Osteocyte (in vitro differentiated cells): ENCODE measurements at places on chromosomes 1 and 21. TPM values are rescaled to one million over a fixed set of nuclear protein-coding genes. Genes with fewer than 3 reads are reported as not detected.

- no peak for DNase-seq
Observed at GRCh38 chr1:53413175-53414001, 45.8 kb upstream of the DMRTB1 start.

DNA sequence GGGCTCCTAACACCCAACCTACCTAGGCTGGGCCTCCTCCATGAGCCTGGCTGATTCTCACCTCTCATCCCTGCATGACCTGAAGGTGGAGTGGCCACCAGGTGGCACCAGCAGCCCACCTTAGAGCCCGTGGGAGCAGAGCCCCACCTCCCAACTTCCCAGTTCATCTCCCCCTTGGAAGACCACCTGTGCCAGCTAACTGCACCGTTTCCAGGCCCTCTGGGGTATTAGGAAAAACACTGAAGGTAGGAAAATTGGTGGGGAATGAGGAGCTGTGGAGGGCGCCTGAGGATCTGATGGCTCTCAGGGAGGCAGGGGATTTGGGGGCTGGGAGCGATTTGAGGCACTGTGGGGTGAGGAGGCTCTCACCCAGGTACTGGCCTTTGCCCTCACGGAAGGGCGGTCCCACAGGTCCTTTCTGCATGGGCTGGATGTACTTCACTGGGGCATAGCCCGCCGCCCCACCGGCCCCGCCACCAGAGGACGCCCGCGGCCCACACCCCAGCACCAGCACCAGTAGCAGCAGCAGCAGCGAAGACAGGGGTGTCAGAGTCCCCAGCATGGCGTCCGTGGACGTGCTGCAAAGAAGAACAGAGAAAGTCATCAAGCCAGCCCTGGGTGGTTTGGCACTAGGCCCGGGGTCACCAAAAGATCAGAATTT is 11.1 kb downstream of the ADPRS start:
- peak; percentile 92 for DNase-seq

DNA sequence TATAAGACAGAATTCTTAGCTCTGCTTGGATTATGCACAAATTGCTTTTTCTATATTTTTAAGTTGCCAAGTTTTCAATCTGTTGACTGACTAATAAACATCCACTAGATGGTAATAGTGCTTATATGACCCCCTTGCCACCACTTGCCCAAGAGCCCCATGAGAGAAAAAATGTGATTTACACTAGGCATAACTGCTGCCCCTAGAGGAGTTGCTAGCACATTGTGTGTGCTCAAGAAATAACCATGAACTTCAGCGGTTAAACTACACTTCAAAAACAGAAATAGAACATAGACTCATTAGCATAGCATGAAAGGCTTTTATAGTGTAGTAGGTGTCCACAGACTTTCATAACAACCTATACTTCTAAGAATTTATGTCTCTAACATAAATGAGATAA is 61.4 kb downstream of the BRINP3 start:
- no peak for DNase-seq

GRCh38 chr1:192809307-192810252 is 741 bp downstream of the RGS2 start:
- no peak for DNase-seq

DNA sequence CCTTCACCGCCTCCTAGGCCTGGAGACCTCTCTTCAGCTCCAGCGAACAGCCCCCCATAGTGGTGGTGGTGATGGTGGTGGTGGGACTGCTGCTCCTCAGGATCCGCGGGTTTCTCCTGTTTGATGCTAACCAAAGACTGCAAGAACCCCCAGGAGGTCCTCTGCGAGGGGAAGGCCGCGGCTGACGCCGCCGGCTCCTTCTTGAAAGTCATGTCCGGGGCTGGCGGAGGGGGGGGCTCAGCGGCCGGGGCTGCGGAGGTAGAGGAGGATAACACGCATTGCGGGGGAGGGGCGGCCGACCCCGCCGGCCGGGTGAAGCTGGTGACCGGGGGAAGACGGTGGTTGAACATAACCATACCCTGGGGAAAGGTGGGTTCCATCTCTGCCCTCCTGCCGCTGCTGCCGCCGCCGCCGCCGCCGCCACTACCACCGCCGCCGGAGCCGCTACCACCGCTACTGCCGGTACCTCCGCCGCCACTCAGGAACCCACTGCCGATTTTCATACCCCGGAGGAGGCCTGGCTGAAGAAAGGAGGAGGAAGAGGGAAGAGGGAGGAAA is 554 bp downstream of the ZNF281 start:
- no peak for DNase-seq

DNA sequence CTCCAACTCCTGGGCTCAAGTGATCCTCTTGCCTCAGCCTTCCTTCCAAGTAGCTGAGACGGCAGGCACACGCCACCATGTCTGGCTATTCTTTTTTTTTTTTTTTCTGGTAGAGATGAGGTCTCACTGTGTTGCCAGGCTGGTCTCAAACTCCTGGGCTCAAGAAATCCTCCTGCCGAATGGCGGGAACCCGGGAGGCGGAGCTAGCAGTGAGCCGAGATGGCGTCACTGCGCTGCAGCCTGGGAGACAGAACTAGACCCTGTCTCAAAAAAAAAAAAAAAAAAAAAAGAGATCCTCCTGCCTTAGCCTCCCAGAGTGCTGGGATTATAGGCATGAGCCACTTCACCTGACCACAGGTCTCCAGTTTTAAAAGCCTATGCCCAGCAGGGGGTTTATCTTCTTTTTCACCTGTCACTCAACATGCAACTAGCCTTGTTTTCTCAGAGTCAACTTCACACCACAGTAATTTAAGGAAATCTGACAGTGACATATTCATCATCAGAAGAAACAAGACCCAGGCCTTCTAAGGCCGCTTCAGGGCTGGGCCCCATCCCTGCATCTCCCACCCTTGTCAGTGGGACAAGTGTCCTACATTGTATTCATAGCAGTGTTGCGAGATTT is 38.3 kb upstream of the GALNT2 start:
- DNase-seq = peak; percentile 21

- DNase-seq = no peak
Observed at GRCh38 chr1:101235696-101236515, 913 bp upstream of the S1PR1 start.

DNA sequence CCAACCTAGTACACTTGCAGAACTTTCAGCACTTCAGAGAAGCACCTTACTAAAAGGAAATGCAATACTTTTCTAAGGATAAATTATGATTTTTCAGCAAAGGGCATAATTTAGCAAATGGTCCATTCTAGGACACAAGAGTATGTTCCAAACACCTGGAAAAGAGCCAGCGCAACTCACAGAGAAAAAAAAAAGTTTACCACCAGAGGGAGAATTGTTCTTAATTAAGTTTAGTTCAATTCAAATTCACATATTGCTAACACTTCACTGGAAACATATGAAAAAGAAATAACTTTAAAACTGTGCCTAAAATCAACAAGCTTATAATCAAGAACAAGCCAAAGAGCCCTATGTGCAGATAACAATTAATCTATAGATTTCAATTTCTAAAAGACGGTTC is 338.1 kb downstream of the SEC16B start:
- no peak for DNase-seq

DNA sequence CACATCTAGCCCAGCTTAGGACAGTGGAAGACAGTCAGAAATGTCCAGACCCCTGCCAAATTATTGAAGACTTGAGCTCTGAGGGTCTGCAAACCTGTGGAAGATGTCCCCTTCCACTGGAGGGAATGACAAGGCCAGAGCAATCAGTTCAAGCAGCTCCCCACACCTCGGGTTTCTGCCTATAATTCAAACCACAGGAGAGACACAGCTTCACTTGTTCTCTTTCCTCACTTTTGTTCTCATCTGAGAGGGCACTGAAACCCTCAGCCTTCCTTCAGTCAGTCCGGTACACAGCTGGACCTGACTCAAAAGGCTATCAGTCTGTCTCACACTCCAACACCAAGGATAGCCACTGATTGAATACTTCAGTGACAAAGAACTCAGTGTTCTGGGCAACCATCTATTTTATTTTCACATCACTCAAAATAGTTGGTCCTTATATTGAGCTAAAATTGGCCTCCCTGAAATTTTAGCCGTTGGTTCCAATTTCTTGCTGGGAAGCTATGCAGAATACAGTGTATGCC is 70.1 kb downstream of the TENT5C start:
- DNase-seq = peak; percentile 19

DNA sequence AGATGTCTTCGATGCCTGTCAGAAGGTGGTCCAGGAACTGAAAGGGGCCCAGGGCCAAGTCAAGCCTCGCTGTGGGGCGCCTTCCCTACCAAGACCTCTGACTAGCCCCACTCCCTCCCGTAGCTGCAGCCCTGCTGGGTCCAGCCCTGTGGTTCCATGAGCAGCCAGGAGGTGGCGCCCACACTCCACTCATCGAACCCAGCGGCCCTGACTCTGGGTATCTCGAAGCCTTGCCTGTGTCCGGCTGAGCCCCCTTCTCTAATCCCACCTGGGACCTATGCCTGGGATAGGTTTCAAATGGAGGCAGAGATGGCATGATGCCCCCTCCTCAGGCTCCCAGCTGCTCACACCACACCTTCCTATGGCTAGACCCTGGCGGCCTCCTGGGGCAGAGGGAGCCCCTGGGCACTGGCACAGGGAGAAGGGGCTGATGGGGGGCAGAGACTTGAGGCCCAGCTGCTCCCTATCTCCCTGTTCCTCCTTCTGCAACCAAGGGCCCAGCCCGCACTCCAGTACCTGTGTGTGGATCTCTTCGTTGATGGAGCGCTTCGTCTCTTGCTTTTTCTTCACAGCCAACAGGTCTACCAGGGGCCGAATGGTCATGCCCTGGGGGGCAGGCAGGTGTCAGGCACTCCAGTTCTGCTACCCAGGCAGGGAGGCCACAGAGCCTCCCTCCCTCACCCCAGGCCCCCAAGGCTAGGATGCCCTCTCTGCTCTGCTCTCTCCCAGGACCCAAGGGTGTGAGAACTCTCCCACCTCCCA is 52.0 kb downstream of the SLC9A1 start:
- peak; percentile 94 for DNase-seq

- no peak for DNase-seq
Observed at GRCh38 chr1:174954671-174955669, 44.8 kb upstream of the CACYBP start.

- DNase-seq = no peak
Observed at GRCh38 chr1:185846672-185847444, 112.7 kb downstream of the HMCN1 start.

DNA sequence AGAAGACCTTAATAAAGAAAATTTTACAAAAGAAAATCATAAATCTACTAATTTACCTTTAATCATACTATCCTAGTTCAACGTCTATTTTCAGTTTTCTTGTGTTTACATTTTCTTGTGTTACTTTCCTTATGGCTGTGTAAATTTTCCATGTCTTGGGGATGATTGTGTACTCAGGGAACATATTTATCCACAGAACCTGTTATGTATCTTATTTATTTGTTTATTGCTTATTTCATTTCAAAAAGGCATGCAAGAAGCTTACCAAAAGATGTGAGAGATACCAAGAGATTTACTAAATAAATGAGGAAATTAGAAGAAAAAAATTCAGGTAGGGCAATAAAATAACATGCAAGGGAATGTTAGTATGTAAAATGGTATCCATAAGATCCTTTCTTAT is 22.8 kb downstream of the PBX1 start:
- no peak for DNase-seq

DNA sequence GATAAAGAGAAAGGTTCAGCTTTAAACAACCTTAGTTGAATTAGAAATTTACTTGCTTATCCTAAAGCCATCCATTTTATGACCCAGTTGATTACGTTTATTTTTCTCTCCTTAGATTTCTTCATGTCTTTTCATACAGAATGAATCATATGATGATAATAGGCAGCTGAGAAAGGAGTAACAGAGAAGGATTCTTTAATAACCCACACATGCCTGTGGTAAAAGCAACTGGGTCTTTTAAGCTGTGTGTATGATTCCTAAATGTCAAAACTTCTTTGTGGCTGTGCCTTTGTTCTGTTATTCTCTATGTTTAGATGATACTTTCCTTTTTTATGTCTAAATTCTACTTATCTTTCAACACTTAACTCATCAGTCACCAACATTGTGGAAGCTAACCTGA is 626.5 kb downstream of the NCAM2 start:
- DNase-seq = no peak

- peak; percentile 70 for DNase-seq
Observed at GRCh38 chr1:168090395-168090794, 46.3 kb downstream of the GPR161 start.

DNA sequence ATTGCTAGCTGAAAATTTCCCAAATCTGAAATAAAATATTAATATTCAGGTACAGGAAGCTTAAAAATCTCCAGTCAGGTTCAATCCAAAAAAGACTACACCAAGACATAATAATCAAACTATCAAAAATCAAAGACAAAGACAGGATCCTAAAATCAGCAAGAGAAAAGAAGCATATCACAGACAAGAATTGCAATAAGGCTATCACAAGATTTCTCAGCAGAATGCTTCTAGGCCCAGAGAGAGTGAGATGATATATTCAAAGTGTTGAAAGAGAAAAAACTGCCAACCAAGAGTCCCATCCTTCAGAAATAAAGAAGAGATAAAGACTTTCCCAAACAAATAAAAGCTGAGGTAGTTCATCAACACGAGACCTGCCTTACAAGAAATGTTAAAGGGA is 5.0 kb upstream of the SELP start:
- DNase-seq = no peak

GRCh38 chr1:93005252-93005598 is 44.0 kb upstream of the DIPK1A start:
- DNase-seq = no peak

DNA sequence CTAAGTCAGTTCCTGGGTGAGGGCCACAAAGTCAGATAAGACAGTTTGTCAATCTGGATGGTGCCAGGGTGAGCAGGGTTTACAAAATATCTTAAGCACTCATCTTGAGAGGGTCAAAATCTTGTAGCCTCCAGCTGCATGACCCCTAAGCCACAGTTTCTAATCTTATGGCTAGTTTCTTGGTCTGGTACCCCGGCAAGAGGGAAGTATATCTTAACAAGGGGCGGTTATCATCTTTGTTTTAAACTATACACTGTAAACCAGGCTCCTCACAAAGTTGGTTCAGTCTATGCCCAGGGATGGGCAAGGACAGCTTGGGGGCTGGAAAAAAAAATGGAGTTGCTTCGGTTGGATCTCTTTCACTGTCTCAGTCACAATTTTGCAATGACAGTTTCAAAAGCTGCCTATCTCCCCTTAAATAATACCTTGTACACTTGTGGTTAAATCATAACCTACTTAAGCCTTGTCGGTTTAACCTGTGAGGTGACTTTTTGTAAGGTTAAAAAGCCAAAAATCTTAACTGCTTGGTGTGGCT is 7.8 kb upstream of the CD46 start:
- DNase-seq = no peak

GRCh38 chr1:66860529-66860928 is 59.5 kb upstream of the INSL5 start:
- DNase-seq = no peak

- DNase-seq = no peak
Observed at GRCh38 chr1:218514689-218515088, 169.6 kb downstream of the TGFB2 start.

- no peak for DNase-seq
Observed at GRCh38 chr21:35145626-35146233, 96.6 kb upstream of the RUNX1 start.

TDRKH gene
- 3.0 and 3.6 TPM in 2 replicates for total RNA-seq

C1orf141 gene
- total RNA-seq = not detected in 2 replicates

OSCP1 gene
- total RNA-seq = 5.0 and 7.1 TPM in 2 replicates

GFI1 gene
- 0.11 and 0.18 TPM in 2 replicates for total RNA-seq

CELA2A gene
- not detected in 2 replicates for total RNA-seq

ACTA1 gene
- total RNA-seq = 0.55 TPM in 1 of 2 replicates, not detected in the other

APCS gene
- total RNA-seq = not detected in 2 replicates

GPR25 gene
- not detected in 2 replicates for total RNA-seq

IFI44 gene
- total RNA-seq = 14.2 and 19.7 TPM in 2 replicates

PPIAL4G gene
- not detected in 2 replicates for total RNA-seq

BRINP3 gene
- total RNA-seq = 0.38 and 0.78 TPM in 2 replicates

OPTC gene
- not detected in 2 replicates for total RNA-seq

MAP3K6 gene
- total RNA-seq = 43.0 and 48.2 TPM in 2 replicates
